NCI-H460 (cell line): ENCODE measurements at places on chromosomes 5 and 9.

- DNase-seq: no peak
Measured at GRCh38 chr5:115320515-115320914, 24.1 kb upstream of the CCDC112 start.

GRCh38 chr9:5835808-5836207 is 2.9 kb upstream of the ERMP1 start:
- DNase-seq: no peak

DNA sequence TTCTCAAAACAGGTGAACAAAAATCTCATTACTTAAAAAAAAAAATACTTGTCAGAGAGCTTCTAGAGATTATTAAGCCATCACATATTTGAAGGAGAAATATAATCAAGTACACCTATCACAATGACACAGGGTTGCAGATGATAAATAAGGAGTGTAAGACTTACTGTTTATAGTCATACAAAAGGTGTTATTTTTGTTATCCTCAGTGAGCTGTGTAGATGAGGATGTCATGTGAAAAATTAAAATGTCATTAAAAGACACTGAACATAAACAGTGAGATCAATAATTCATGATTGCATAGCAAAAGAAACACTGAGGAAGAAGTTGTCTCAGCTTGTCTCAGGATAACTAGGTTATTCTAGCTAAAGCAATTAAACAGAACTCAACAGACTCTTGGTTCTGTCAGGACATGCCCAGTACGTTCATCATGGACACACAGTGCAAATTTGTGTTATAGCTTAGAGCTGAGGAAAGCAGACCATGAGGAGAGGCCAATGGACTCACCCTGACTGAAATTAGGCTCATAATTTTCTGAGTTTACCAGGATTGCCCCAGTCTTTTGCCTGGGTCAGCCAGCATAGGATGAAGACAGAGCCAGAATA is 1162.6 kb upstream of the C9orf72 start:
- DNase-seq: no peak

GRCh38 chr5:123943151-123943550 is 431.2 kb downstream of the CSNK1G3 start:
- DNase-seq: no peak

GRCh38 chr5:6401410-6401809 is 23.1 kb upstream of the MED10 start:
- DNase-seq: no peak

DNA sequence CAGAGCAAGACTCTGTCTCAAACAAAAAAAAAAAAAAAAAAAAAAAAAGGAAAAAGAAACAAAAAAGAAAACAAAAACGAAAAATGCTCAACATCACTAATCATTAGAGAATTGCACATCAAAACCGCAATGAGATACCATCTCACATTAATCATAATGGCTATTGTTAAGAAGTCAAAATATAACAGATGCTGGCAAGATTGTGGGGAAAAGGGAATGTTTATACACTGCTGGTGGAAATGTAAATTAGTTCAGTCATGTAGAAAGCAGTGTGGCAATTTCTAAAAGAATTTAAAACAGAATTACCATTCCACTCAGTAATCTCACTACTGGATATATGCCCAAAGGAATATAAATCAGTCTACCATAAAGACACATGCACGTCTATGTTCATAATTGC is 50.4 kb upstream of the PRR16 start:
- DNase-seq: no peak

- no peak for DNase-seq
Measured at GRCh38 chr5:10567121-10567591, 3.3 kb downstream of the ANKRD33B start.

- DNase-seq: no peak
Measured at GRCh38 chr5:127331890-127332649, 41.5 kb downstream of the MEGF10 start.

DNA sequence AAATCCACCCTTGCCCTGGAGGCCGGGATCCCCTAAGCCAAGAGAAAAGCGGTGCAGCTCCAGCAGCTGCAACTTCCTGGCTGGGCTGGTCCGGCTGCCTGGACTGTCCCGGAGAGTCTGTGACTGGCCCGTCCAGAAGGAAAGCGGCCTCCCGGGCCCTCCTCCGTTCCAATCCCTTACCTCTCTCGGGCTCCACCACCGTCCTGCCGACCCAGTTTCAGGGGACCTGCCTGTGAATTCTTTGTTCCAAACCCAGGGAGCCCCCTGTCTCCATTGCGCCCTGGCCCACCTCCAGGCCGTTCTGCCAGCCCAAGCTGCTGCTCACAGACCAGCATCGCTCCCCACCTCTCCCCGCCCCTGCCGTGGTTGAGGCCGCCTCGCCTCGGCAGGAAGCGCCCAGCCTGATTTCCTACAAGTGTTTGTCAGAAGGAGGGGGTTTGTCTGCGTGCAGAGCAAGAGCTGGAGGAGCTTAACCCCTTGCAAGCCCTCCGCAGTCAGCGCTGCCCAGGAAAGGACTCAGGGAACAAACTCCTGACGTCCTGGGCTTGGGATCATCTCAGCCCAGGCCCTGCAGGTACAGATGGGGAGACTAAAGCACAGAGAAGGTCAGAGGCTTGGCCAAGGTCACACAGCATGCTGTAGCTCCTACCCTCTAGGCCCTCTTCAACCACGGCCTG is at the start of gene AKNA:
TSS of gene AKNA (minus strand) at position 303 of the 677 bp plus-strand sequence. CDS start 6,649 bp downstream, outside the sequence.
- DNase-seq: no peak

- DNase-seq: no peak
Measured at GRCh38 chr5:117888688-117889087, 1099.7 kb downstream of the DTWD2 start.
